ENCODE measurements at places on chromosomes 3 and 15.

DNA sequence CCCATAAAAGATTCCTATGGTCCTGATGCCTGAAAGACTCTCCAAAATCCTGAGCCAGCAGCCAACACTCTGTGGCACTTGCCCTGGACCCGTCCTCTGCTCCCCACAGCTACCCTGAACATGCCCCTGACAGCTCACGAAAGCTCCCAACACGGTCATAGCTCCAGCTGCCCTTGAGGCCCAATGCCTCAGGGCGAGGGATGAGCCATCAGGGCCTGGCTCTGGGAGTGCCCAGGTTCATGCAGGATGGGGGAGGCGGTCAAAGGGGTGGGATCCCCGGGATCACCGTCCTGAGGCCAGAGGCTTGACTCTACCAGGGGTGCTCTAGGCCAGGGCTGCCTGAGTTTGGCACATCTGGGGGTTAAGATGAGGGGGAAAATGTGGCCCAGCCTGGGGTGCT lies 72.7 kb upstream of the RPL32 start:
- no peak for DNase-seq

DNA sequence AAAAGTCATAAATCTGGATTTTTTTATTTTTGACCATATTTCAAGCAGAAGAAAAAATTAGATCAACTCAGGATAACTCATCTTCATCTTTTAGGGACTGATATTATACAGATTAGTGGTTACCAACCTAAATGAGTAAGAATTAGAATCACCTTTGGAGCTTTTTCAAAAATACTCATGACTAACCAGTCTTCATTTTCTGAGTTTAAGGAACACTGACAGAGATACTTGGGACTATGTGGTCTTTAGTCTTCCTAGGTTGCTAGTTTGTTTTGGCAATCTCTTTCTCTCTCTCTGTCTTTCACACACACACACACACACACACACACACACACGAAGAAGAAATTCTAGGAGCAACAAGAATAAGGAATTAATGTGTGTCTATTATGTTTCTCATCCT lies 50.1 kb downstream of the TMOD3 start:
- DNase-seq: no peak

DNA sequence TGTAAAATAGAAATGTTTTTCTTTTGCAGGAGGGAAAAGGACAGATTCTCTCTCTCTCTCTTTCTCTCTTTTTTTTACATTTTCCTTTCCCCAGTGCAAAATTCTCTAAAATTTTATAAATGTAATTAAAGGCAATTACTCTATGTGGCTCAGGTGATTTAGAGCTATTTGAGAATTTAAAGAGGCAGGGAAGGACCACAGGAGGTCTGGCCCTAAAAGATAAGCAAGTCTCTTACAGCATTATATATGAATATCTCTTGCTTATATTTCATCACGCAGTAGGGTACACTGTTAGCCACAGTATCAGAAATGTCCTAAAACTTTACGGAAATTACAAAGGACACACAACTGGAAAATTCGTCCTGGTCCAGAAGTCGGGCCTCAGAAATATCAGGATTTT lies 70.5 kb upstream of the PPIB start:
- no peak for DNase-seq

GRCh38 chr3:72114773-72115172 lies 329.8 kb upstream of the PROK2 start:
- no peak for DNase-seq

DNA sequence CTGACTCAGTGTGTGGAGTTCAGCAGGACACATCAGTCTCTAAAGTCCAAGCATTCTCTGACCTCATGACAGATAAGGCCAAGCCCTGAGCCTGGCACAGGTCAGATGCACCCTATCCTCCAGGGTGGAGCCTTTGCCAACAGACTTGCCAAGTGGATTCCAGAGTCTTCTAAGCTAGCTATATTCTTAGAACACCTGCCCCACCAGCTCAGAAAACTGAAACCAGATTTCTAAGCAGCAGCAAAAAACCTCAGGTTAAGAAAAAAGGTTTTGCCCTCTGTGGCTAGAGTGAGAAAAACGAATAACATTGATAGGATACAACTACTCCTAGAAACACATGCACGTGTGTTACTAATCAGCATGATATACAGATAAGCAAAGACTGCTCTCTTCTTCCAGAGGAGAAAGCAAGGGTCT lies 11.6 kb downstream of the RMDN3 start:
- no peak for DNase-seq

Data from type B pancreatic cell (in vitro differentiated cells).